ENCODE measurements at places on chromosomes 16 and 17.

GRCh38 chr17:6461792-6462524 is 17.7 kb downstream of the PIMREG start:
- no peak for DNase-seq

DNA sequence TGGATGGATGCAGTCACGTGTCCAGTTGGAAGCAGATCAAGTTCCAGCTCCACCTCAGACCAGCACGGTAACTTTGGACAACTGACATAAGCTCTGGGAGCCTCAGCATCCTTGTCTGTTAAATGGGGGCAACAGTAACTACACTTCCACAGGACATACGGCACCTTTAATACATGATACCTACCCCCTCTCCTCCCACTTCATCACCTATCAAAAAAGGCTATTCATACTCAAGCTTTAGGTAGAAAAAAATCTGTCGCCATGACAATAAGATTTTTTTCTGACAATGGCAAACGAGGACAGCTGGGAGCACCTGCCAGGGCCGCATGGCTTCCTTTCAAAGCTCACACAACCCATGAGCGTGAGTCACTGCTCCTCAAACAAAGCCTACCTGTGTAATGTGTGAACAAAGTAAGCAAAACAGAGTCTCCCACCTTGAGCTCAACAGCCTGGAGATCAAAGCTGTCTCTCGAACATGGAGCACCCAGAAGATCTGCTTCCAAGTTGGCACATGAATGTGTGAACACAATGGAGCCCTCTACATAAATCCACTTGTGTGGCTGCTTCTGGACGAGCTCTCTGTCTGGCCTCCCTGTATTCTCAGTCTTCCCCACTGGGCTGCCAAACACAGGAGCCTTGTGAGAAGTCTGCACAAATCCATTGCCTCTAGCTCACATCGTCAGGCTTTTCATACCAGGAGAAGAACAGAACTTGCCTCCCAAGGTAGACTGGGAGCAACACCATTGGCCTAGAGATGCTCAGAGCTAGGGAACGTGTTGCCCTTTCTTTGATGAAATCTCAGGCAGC is 459.7 kb downstream of the SOX9 start:
- DNase-seq, result peak; percentile 74

- no peak for DNase-seq
Observed at GRCh38 chr16:72894293-72895151, 153.4 kb downstream of the ZFHX3 start.

DNA sequence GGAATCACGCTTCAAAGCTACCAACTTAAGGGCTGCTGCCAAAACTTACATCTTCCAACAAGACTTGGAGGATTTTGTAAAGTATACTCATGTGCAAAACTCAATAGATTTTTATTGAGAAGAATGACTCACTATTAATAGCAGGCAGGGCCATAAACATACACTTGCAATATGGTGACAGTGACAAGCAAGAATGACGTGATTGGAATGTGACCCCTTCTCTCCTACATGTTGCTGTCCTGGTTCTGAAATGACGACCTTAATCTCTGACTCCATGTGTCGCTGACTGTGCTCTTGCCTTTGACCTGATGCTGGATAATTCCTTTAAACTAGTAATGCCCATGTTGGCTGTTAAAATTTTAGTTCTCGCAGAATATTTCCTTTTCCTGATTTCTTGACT is 174.5 kb downstream of the PARN start:
- DNase-seq, result no peak

DNA sequence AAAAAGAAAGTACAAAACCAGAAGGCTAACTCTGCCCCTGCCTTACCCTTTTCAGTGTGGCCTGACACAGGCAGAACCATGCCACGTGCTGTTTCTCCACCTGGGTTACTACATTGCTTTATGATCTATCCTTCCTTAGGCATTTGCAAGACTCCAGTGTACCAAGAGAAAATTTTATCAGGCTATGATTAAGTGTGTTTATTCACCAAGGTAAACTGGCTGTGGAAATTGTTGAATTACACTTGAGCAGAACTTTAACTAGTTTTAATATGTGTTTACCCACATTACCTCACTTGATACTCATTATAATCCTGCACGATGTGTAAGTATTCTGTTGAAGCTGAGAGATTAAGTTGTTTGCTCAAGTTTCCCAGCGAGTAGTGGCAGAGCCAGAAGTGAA is 129.7 kb upstream of the MYOCD start:
- no peak for DNase-seq

GRCh38 chr17:72422204-72422504 is 301.3 kb downstream of the SOX9 start:
- DNase-seq, result no peak

- DNase-seq, result no peak
Observed at GRCh38 chr17:70945386-70945785, 776.1 kb downstream of the KCNJ2 start.

GRCh38 chr16:86374603-86375130 is 135.7 kb upstream of the FOXF1 start:
- no peak for DNase-seq

DNA sequence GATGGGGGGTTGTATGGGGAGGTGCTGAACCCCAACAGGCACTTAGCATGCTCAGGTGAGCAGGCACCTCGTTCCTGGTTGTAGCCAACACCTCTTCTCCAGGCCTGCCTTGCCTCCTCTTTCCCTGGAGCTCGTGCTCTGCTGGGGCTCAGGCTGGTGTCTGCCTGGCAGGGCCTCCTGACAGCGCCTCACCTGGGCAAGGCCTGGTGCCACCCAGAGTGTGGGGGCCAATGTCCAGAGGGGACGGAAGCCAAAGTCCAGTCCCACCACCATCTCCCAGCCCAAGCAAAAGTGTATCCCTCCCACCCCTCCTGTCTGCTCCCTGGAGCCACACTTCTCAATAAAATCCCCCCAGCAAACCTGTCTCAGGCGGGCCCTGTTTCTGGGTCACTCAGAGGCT is 304.2 kb upstream of the TNRC6C start:
- DNase-seq, result no peak

- DNase-seq, result no peak
Observed at GRCh38 chr16:81608523-81609209, 164.1 kb downstream of the CMIP start.

GRCh38 chr16:67860589-67861398 is 12.1 kb upstream of the EDC4 start:
- DNase-seq, result no peak

DNA sequence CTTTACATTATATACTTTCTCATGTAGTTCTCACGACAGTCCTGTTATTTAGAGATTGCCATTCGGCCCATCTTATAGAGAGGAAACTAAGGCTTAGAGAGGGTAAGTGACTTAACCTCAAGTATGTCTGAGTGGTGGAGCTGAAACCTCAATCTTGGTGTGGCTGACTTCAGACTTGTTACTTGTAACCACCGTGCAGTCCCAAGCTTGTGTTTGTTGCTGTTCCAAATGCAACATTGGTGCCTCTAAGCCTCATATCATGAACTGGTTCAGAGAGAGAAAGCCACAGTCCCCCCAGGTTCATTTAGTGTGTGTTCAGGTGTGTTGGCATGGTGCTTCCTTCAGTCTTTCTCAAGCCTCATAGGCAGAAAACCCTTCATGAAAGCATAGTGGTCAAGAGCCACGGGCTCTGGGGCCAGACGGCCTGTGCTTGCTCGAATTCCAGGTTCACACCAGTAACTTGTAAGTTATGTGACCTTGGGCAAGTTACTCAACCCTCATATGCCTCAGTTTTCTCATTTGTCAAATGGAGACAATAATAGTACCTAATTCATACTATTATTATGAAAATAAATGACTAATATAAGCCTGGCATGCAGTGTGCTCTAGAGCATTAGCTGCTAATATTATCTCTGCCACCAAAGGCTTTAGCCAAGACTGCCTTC is 39.9 kb downstream of the CDH1 start:
- no peak for DNase-seq
